Left ventricle myocardium superior (tissue), 1 donor: ENCODE measurements at places on chromosomes 3 and 15. TPM values are rescaled to one million over a fixed set of nuclear protein-coding genes. Genes with fewer than 3 reads are reported as not detected.
A peak's percentile ranks its signal among the peaks of the same experiment; 100 is the strongest.

The TM6SF1 gene
- 6.5 TPM for total RNA-seq

The TMC3 gene
- total RNA-seq = not detected

The AMIGO3 gene
- not detected for total RNA-seq

The KY gene
- 20.6 TPM for total RNA-seq

DNA sequence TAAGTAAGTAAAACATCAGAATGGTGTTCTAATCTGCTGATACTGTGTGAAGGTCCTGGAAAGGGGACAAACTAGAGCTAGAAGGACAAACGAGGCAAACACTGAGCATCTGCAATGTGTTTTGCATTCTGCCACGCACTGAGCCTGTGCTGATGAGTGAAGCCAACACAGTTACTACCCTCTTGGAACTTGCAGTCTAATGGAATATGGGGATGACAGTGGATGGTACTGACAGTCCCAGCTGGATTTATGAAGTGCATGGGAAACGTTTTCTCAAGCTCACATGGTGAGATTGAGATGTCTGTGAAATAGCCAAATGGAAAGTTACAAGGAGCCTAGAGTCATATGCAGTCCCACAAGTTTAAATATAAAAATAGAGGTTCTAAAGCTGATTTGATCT lies 86.6 kb downstream of the FOXB1 start:
- no peak for DNase-seq

GRCh38 chr3:47003056-47003410 lies 23.6 kb downstream of the NBEAL2 start:
- no peak for DNase-seq

DNA sequence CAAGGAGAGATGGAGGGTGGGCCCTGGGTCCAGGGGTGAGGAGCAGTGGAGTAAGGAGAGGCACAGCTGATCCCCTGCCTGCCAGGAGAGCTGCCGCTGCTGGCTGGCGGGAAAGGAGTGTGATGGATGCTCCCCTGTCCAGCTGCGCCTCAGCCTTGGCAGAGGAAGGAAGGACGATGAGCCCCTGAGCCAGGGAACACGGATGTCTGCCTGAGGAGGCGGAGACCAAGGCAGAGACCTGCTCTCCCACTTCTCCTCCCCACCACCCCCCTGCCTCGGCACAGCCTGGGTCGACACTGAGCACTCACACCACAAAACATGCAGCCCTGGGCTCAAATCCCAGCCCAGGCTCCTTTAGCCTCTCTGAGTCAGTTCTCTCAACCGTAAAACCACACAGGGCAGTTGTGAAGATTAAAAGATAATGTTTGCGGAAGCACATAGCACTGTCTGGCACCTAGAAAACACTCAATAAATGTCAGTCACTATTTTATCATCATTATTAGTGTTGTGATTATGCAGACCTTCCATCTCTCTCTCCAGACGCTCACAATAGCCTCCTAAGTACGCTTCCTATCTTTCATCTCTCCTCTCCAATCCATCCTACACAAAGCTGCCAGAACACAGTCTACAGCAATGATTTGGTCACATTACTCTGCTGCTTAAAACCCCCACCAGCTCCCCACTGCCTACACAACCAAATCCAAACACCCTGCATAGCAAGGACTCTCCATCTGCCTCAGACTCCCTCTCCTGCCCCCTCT lies 52.2 kb downstream of the SEMA5B start:
- DNase-seq = peak; percentile 47

DNA sequence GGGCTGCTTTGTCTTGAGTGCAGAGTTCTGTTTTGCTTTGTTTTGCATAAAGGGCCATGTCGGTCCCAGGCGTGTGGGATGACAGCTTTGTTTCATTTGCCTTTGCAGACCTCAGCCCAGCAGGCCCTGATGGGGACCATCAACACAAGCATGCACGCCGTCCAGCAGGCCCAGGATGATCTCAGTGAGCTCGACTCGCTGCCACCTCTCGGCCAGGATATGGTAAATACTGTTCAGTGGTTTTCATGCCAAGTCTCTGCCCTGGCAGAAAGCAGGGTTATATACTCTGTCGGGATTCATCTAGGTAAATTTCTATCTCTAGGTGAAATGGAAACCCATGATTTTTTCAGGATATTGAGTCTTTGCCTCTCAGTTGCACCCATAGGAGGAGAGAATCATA lies 343.9 kb upstream of the TPM1 start:
- no peak for DNase-seq

DNA sequence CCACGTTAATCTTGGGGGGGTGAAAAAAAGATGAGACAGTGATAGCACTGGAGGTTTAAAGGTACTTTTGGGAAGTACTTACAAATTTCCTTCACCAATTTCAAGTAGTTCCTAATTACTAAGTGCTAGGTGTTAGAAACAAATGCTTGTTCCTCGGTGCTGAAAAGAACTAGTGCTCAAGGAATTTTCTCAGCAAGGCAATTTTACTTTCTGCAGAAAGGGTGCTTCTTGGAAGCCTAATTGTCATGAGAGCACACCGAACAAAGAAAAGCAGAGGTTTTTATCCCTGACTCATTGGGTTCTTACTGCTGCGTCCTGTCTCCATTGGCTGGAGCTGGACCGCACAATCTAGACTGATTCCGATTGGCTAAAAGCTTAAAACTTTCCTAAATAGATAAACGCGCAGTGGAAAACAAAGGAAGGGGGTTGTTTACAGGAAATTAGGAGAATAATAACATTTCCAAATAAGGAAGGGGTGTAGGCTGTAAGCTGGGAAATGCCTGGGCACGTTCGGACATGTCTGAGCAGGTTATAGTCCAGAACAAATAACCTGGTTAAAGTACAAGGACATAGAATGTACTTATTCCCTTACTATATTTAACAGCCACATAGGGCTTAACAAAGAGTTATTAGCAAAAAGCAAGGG lies 49.6 kb downstream of the CHD2 start:
- no peak for DNase-seq

DNA sequence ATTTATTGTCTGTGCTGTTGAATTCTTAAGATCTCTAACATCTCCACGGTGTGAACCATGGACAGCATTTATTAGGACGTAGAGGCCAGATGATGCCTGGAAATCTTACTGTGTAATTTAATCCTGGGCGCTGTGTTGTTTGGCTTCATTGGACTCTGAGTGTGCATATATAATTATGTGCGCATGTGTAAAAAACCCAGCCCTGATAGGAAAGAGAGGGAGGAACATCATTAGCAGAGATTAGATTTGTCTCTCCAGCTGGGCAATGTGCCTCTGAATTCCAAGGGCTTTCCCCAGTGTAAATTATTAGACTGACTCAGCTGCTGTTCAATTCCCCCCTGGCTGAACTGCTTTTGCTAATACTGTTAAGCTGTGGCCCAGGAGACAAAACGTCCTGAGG lies 39.6 kb downstream of the MAP3K13 start:
- no peak for DNase-seq
